ENCODE measurements at places on chromosomes 1 and 21.
A peak's percentile ranks its signal among the peaks of the same experiment; 100 is the strongest.

DNA sequence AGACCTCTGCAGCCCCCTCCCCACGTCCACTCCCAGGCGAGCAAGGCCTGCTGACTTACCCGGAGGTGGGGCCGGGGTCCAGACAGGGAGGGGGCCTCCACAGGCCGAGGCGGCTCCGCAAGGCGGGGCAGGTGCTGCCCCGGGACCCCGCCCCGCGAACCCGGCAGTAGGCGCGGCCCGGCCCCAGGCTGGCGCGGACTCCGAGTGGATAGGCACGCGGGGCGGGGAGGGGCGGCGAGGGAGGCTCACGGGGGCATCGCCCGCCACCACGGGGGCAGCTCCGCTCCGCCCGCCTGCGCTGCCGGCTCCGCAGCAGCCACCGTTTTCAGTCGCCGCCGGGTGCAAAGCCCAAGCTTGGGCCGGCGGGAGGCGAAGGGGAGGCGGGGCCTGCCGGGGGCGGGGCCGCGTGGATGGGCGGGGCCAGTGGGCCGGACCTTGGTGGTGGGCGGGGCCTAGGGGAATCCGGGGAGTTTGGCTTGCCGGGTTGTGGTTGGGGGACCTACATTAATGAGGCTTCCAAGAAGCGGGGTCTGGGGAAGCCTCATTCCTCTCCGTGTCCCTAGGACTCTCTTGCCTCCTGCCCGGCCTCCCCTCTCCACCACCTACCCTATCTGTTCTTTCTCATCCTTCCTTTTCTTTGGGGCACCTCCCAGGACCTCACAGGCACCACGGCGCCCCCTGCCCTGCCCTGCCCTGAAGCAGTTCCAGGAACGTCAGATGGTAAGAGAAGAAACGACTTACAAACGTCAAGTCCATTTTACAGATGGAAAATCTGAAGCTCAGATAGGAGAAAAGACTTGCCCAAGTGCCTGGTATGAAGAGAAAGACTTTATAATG, at the start of gene RIMS3:
Gene RIMS3 (minus strand): TSS at position 348 of the 837 bp plus-strand sequence. CDS start 23,757 bp downstream, outside the sequence.
- DNase-seq: peak; percentile 61

GRCh38 chr1:169601096-169601881, 15.0 kb upstream of the F5 start:
- no peak for DNase-seq

GRCh38 chr1:80926531-80926930, 874.2 kb upstream of the ADGRL2 start:
- no peak for DNase-seq

GRCh38 chr1:223621312-223621734, 44.2 kb downstream of the CAPN8 start:
- DNase-seq: no peak

DNA sequence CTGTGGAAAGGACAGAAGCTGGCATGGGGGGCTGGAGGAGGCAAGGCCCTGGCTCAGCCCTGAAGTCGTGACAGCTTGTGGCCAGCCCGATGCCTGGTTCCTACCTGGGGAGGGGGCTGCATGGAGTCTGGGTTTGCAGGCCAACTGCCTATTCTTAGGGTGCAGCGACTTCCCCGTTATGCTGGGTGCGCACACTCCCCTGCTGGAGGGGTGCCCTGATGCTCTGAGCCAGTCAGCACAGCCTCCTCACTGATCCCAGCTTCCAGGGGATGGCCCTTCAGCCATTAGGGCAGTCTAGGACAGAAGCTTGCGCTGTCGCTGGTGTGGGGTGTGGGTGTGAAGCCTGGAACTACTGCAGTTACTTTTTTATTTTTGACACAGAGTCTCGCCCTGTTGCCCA, 30.0 kb upstream of the SLC19A1 start:
- no peak for DNase-seq

DNA sequence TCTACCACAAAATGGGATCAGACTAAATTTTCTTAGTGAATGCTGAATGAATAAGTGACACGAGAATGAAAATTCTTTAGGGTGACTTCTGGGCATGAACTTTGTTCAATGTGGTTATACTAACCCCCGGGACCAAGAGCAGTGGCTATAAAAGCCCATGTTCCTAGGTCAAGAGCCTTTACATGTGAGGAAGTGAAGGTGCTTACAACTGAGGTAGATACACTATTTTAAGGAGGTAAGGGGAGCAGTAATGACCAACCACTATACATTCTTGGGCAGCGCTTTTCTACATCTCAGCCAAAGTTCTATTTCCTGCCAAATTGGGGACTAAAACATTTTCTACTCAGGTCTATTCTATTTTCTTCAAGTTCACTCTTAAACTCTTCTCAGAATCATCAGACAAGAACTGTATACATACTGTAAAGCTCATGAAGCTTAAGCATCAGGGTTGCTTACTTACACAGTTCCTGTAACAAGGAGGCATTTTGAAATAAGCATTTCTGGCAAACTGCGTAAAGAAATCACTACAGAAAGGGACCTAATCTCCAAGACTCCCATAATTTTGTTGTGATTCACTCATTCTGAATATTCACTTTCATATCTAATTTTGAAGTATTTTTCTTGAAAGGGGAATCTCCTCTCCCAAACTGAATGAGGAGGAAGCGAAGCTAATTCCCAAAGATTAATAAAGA, 8.5 kb upstream of the ARHGAP29 start:
- DNase-seq: no peak

DNA sequence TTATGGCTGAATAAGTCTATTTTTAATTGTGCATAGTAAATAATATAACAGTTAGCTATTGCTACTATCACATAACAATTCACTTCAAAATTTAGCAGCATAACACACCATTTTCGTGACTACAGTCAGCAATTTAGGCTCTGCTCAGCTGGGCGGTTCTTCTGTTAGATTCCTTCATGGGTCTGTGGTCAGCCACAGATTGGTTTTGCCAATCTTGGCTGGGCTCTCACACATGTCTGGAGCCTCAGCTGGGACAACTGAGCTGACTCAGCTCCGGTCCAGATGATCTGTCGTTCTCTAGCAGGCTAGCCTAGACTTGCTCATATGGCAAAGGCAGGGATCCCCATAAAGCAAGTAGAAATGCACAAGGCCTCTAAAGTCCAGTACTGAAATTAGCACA, 15.1 kb upstream of the CDC42BPA start:
- no peak for DNase-seq

GRCh38 chr1:111236379-111236778, 8.9 kb downstream of the CHI3L2 start:
- DNase-seq: no peak

- no peak for DNase-seq
Observed at GRCh38 chr1:186843226-186843625, 14.5 kb downstream of the PLA2G4A start.

GRCh38 chr1:167076136-167076710, 14.0 kb downstream of the GPA33 start:
- no peak for DNase-seq

DNA sequence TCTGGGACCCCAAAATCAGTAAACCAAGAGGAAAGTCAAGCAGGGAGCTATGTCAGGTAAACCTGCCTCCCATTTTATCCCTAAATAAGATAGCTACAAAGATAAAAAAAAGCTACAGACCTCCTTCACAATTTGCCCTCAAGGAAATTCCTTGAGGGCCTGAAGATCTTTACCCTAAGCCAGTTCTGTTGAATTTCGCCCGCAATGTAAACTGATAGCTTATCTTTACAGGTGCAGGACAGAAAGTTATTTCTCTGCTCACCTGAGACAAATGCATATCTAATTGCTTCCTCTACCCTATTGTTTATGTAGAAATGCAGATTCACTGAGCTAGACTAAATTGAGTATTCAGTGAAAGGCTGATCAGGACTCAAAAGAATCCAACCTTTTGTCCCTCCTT, 153.4 kb upstream of the CHRM3 start:
- DNase-seq: no peak

GRCh38 chr1:239382666-239383065, 3.7 kb upstream of the CHRM3 start:
- no peak for DNase-seq

DNA sequence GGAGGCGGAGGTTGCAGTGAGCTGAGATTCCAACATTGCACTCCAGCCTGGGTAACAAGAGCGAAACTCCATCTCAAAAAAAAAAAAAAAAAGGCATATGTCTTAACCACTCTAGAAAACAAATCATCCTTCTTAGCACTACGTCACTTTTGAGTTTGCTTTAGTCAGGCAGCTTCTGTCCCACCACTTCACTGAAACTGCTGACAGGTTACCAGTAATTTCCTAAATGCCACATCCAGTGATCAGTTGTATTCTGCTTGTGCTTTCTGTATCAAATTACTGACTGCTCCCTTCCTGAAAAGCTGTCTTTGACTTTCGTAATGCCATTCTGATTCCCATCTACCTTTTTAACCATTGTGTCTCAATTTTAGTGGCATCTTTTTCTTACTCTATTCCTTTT, 21.7 kb downstream of the RCOR3 start:
- no peak for DNase-seq

- no peak for DNase-seq
Observed at GRCh38 chr1:104163912-104164476, 414.3 kb downstream of the AMY1C start.

DNA sequence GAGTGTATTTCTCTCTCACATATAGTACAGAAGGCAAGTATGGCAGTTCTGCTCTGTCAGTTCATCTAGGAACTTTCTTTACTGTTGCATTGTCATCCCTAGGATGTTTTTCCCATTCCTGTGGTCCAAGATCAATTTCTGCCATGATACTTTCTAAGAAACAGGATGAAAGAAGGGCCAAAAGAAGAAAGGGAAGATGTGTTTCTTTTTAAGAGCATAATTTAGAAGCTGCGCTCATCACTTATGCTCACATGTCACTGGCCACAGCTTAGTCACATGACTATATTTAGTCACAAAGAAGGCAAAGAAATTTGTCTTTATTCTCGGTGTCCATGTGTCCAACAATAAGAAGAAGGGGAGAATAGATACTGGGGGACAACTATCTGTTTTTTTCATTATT, 7.0 kb upstream of the MAST2 start:
- DNase-seq: no peak

GRCh38 chr1:24096009-24096738, 15.8 kb downstream of the MYOM3 start:
- no peak for DNase-seq

DNA sequence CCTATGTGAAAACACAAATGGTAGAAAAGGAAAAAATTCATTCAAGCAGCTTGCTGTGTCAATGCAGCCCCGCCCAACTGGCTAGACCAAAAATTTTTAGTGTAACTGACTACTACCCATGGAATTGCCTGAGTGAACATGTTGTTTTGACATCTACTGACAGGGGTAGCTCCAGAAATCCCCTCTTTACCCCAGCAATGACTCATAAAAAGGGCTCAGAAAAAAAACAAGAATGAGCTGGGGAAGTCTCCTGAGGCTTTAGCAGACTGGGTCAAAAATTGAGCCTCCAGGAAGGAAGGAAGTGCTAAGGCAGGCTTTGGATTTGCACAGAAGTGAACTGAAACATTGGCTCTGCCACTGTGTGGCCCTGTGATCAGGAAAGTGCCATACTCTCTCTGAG, 24.4 kb upstream of the FGGY start:
- no peak for DNase-seq
